CD4-positive, alpha-beta T cell treated with Interleukin-1 beta for 1 hour (primary cell): ENCODE measurements at places on chromosomes 6 and 20.
A peak's percentile ranks its signal among the peaks of the same experiment; 100 is the strongest.

GRCh38 chr6:7108964-7109836 is 1.4 kb downstream of the RREB1 start:
- DNase-seq = peak; percentile 45

- DNase-seq = peak; percentile 29
Measured at GRCh38 chr20:58481481-58482021, 33.6 kb downstream of the APCDD1L start.

DNA sequence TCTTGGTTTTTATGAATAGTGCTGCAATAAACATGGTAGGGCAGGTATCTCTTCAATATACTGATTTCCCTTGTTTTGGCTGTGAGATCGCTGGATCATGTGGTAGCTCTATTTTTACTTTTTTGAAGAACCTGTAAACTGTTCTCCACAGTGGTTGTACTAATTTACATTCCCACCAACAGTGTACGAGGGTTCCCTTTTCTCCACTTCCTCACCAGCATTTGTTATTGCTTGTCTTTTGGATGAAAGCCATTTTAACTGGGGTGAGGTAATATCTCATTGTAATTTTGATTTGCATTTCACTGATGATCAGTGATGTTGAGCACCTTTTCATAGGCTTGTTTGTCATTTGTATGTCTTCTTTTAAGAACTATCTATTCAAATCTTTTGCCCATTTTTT is 8.0 kb upstream of the ARG1 start:
- no peak for DNase-seq

DNA sequence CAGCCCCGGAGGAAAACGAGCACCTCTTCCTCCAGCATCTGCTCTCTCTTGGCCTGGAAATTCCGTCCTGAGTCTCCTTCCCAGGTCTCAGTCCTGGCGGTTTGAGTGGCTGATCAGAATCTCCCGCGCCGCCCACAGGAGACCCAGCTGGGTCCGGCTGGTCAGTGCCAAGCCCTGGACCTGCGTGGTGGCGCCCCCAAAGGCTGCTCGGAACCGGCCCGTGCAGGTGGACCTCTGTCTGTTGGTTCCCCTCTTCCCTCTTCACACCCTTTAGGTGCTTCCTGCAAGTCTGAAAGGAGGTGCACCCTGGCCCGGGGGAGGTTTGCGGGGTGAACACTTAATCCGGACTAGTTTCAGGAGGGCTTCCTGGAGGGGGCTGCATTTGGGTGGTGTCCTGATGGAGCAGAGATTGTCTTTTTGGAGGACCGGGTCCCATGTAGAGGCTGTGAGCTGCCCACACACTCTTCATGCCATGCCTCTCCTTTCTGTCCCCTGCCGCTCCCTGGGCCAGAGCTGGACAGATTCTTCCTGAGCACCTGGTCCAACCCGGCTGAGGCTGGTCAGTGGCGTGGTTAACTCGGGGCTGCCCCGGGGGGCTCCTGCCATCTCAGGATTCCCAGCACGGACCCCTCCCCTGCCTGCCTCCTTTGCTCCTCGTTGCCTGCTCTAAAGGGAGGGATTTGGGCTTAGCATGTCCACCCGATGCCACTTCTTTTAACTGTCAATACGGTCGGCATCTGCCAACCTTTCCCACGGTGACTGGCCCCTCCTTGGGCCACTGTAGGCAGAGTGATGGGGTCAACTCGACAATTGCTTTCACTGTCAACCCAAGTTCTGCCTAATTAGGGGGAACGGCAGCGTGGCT is 16.5 kb upstream of the BHLHE23 start:
- DNase-seq = no peak

GRCh38 chr6:38588631-38589366 is 50.9 kb downstream of the BTBD9 start:
- no peak for DNase-seq

DNA sequence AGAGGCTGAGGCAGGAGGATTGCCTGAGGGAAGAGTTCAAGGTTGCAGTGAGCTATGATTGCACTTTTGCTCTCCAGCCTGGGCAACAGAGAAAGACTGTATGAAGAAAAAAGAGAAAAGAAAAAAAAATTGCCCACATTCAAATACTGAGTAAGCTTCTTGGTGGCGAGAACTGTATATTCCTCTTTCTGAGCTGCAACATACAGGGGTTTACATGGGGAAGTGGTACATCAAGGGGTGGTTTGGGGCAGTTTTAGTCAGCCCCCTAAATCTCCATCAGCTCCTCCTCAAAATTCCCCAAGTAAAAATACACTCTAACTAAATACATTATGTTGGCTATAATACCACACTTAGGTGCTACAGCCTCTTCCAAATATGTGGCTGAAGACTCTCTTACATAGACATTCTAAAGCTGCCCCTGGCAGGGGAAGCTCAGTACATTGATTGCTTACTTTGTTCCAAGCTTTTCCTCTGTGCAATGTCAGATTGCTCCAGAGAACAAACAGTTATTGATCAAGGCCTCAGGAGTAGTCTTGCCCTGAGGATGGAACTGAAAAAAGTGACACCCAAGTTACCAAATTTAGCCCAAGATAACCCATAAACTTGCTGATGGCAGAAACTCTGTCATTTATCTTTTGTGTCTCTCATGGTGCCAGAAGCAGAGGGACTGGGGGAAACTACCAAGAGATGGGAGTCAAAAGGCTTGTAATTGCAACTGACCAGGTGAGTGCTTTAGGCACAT is 107.4 kb upstream of the RIPOR2 start:
- no peak for DNase-seq

DNA sequence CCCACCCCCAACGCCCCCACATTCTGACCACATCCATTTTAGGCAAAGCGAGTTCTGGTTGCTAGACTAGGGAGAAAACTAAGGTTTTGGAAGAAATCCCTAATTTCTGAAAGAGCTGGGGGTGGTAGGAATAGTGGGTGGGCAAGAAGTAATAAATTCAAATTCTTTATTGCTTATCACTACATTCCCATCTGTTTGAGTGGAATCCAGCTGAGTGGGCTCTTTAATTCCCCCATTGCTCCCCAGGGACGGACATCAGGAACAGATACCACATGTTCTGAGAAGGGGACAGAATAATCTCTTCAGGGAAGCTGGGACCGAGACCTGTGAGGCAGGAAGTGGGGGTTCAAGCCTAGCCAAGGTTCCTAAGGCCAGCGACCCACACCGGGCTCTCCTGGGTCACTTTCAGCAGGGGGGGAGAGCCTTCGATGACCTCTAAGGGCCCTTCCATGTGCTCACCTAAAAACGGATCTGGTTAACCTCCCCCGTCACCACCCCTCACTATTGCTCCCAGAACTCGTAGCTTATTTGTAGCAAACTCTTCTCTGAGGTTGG is 42.3 kb upstream of the MRPS10 start:
- DNase-seq = no peak

GRCh38 chr6:39493777-39494176 is 171.3 kb upstream of the KCNK16 start:
- no peak for DNase-seq

DNA sequence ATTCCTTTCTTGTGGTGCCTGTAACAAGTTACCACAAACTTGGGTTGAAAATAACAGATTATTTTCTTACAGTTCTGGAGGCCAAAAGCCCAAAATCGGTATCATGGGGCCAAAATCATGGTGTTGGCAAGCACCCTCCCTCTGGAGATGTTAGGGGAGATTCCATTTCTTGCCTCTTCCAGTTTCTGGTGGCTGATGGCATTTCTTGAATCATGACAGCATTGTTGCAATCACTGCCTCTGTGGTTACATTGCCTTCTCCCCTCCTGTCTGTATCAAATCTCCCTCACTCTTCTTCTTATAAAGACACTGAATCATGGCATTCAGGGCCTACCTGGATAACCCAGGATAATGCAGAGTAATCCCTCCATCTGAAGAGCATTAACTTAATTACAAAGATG is 17.9 kb upstream of the TENT5A start:
- no peak for DNase-seq
